ENCODE measurements at places on chromosomes 2 and 18. TPM values are rescaled to one million over a fixed set of nuclear protein-coding genes. Genes with fewer than 3 reads are reported as not detected.

The EVA1A gene
- 2.5 TPM for total RNA-seq

The UGT1A10 gene
- 168 TPM for total RNA-seq

The COLEC12 gene
- 3.3 TPM for total RNA-seq

GRCh38 chr2:98806236-98806697 is 75.3 kb upstream of the MGAT4A start:
- DNase-seq, result no peak

DNA sequence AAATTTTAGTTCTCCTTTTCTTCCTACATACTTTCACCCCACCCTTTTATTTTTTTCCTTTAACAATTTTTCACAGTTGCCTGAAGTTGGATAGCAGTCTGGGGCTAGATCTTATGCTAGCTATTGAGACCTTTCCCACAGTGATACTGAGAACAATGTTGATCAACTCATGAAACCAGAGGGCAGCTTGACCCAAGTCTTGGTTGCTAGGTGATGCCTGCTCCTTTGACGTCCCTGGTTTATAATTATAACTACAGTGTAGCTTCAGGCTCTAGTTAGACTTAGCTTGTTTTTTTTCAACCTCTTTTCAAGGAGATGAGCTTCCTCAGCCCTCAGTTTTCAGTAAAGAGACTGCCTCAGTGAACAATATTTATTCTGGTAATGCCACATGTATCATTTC is 648.5 kb downstream of the IRS1 start:
- DNase-seq, result no peak

- DNase-seq, result no peak
These were observed 213.0 kb downstream of the TRIB2 start for GRCh38 chr2:12929758-12930157.

DNA sequence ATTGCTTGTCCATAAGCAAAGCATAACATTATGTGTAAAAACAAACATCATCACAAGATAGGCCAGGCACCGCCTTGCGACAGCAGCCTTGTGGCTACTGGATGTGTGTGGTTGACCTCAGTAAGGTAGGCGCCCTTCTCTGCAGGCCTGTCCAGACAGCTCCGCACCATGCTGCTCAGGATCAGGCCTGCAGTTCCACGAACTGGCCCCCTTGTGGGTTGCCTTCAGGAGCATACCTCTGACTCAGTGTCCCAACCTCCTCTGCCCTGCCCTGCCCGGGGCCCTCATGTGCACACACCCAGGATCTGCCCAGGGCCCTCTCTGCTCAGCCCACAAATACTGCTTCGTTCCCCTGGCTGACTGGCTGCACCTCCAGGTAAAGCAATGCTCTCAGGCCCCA is 16.1 kb upstream of the ZNF236 start:
- DNase-seq, result no peak

DNA sequence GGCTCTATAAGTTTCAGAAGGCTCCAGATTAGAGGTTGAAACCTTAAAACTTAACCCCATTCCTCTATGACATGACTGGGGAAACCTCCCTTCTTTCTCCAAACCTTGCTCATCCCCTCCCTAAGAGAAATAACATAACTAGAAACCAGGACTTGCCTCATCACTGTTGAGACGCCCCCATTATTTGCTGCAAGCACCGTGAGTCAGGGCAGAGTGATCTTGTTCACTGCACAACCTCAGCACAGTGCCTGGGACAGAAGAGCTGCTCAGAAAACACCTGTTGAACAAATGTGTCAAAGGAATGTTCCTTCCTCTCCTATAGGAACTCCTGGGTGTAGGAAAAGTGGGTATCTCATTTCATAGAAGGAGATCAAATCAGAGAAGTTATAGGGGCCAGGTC is 132.7 kb upstream of the CTAGE1 start:
- DNase-seq, result no peak

Data from Peyer's patch (tissue), 4 donors.